ENCODE measurements at places on chromosomes 2 and 18.

GRCh38 chr2:199433204-199433832 lies 24.4 kb downstream of the SATB2 start:
- DNase-seq, result no peak

GRCh38 chr2:241849616-241850543 lies 8.8 kb downstream of the PDCD1 start:
- DNase-seq, result no peak

DNA sequence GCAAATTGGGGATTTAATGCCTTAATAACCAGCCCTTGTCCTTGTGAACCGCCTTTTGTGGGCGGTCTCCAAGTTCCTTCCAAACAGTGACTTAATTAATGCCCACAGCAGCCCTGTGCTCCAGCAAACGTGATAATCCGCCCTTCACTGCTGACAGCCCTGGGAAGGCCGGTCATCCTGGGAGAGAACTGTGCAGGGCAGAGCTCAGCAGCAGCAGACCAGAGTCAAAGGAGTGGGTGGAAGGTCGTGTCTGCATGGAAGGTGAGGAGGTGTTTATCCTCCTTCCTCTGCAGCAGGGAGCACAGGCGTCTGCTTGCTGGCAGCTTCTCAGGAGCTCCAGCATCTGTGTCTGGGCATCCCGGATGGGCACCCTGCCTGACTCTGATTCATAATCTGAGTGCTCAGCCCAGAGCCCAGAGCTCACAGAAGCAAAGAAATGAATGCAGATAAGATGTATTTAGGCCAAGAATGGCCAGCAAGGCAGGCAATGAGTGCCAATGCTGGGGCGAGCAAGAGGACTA lies 270.0 kb upstream of the PXDN start:
- DNase-seq, result no peak

DNA sequence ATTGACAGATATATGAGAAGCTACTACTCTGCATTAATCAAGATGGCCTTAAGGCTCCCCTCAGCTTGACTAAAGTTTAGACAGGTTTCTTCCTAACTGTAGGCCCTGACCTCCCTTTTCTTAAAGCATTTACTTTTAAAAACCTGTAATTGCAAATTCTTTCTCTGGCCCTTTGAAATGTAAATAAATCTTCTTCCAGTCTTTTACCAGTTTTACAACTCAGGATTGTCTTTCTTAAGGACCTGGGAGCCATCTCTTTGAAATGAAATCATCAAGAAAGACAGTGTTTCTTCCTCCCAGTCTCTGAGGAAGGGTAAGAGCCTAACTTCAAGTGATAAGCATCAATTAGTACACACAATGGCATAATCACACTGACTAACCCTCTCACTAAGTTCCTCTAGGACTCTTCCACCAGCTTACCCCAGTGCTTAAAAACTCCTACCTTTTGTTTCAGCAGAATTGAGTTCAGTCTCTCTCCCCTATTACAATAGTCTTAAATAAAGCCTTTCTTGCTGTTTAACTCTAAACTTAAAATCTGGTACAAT lies 58.7 kb upstream of the CDH20 start:
- no peak for DNase-seq

GRCh38 chr2:217625557-217626169 lies 377.1 kb downstream of the TNS1 start:
- no peak for DNase-seq

GRCh38 chr2:26702025-26702424 lies 9.5 kb downstream of the KCNK3 start:
- DNase-seq, result no peak

DNA sequence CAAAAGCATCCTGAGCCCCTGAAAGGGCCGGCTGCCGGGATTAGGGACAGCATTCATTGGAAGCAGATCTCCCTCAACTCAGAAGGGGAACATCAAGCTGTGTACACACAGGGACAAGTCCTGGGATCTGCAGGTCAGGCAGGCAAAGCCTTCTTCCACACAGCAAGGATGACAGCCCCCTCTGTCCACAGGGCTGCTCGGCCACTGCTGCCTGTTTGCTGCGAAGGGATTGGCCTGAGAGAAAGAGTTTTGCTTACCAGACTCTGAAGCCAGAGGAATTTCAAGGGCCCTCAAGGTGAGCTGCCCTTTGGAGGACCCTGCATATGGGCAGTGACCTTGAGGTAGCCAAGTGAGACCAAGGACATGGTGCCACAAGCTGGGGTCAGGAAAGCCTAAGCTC lies 11.1 kb downstream of the ZBTB7C start:
- DNase-seq, result no peak

- DNase-seq, result no peak
Measured at GRCh38 chr2:173654896-173655265, 300.2 kb downstream of the CDCA7 start.

DNA sequence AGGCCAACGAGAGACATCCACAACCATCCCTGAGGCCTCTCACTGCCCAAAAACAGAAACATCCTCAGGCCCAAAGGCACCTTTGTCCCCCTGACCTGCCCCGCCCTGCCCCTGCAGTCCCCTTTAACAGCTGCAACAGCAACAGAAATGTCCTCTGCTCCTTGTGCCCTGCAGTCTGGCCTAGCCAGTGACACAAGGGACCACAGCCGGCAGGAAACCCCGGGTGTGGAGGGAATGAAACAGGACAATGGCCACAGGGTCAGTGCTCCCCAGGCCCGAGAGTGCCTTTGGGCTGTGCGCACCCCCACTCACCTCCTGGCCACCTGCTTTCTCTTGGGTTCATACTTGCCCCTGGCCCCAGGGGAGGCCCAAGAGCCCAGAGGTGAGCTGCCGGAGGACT lies 35.6 kb downstream of the SNED1 start:
- no peak for DNase-seq

GRCh38 chr18:26965206-26965605 lies 99.7 kb upstream of the AQP4 start:
- no peak for DNase-seq

DNA sequence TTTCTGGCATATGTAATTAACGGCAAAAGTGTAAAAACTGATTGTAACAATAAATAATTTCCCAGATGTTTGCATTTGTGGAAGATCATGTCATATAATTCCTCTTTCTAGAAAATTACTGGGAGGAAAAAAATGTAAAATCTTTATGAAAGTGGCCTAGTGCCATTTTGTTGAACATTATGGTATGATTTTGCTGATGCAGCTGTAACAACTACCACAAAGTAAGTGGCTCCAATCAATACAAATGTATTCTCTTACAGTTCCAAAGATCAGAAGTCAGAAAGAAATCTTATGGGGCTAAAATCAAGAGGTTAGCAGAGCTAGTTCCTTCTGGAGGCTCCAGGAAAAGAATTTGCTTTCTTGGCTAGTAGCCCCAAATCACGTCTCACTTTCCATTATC lies 281.4 kb downstream of the CCDC178 start:
- no peak for DNase-seq

DNA sequence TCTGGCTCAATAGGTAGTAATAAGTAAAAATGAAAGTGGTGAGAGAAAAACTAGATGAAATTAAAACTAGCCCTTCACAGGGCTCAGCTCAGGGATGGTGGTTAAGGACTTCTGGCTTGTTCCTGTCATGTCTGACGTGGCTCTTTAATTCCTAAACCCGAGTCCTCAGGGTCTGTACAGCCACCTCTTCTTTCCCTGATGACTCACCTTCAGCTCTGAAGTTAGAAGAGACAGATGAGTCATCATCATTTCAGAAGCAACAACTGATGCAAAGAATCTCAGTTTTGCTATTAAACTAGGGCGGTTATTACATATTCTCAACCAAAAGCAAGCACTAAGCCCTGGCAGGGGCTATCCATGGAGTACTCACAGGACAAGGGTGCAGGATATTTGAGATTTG lies 24.0 kb upstream of the ITGB6 start:
- peak; percentile 97 for DNase-seq

- peak; percentile 23 for DNase-seq
Measured at GRCh38 chr2:104599787-104600510, 254.0 kb upstream of the POU3F3 start.

GRCh38 chr2:196376984-196377877 lies 205.9 kb upstream of the STK17B start:
- no peak for DNase-seq

DNA sequence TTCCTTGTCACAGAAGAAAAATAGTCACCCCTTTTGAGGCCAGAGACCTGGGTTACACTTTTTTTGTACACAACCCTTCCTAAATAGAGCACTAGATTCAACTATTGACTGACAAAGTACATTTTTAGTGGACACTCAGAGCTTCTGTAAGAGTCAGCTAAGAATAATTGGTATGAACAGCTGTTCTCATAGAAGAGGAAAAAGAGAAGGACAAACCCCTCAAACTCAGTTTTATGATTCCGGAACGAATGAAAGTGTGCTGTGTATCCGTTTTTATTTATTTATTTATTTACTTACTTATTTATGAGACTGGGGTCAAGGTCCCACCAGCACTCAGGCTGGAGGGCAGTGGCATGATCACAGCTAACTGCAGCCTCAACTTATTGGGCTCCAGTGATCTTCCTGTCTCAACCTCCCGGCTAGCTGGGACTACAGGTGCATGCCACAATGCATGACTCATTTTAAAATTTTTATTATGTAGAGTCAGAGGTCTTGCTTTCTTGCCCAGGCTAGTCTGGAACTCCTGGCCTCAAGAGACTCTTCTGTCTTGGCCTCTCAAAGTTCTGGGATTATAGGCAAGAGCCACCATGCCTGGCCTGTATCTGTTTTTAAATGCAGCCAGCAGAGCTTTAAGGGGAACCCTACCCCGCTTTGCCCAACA lies 36.0 kb upstream of the FZD5 start:
- DNase-seq, result no peak

GRCh38 chr2:64770781-64771334 lies 117.1 kb upstream of the SERTAD2 start:
- DNase-seq, result peak; percentile 43

GRCh38 chr2:229713371-229714079 lies 830 bp downstream of the DNER start:
- DNase-seq, result no peak

- DNase-seq, result peak; percentile 65
Measured at GRCh38 chr2:216142540-216142939, 33.4 kb downstream of the XRCC5 start.

Data from non-pigmented ciliary epithelial cell (primary cell).